ENCODE measurements at places on chromosomes 2 and 18.

GRCh38 chr2:96403481-96403880 lies 67.9 kb downstream of the NCAPH start:
- DNase-seq = no peak

DNA sequence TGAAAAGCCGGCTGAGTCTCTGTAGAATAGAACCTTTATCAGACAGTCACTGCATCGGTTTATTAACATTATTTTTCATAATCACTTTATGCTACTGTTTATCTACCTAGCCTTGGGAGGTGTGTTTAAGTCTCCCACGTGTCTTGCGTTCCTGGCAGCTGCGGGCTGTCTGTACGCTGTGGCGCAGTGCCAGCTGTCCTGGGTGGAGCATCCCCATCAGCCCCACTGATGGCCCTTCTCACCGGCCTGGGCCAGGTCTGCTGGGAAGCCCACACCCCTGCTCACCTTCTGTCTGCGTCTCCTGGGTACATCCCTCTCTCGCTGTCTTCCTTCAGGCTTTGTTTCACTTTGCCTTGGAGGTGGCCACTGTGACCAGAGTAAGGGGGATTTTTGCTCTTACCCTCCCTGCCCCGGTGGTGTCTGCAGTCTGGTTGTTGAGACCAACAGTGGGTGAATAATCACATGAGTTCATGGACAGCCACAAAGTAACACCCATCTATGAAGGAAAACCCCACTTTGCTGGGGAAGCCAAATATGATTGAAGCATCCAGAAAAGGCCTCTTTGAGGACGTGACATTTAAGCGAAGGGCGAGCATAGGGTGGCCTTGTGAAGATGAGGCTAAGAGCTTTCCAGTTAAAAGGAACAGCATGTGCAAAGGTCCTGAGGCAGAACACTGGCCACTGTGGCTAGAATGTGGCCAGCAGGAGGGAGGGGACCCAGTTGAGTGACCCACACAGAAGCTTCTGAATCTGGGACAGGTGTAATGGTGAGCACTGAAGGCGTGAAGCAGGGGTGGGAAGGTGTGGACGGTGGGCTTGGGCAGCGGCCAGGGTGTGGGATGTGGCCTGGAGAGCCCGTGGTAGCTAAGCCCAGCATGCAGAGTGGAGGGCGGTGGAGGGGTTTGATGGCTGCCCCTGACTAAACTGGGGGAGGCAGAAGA lies 41.7 kb downstream of the RAMP1 start:
- DNase-seq = no peak

DNA sequence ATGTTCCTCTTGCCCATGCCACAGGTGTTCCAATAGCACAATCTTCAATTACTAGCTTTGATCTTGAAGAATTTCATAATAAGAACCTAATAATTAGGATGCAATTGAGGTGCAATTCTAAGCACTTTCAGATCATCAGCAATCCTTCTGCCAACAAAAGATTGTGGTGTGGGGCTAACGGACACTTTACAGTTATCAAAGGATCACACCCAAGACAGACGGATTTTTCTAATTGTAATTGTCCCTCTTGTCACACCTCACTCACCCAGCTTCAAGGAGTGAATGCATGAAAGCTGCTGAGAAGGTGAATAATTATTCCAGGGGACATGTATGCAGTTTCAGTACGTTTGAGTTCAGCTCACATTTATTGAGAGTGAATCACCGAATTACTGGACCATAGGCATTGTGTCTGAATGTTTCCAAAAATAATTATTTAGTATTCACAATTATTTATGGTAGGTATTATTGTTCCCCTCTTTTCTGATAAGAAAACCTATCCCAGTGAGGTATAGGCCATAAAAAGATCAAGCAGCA lies 438.5 kb upstream of the TRIB2 start:
- DNase-seq = no peak

DNA sequence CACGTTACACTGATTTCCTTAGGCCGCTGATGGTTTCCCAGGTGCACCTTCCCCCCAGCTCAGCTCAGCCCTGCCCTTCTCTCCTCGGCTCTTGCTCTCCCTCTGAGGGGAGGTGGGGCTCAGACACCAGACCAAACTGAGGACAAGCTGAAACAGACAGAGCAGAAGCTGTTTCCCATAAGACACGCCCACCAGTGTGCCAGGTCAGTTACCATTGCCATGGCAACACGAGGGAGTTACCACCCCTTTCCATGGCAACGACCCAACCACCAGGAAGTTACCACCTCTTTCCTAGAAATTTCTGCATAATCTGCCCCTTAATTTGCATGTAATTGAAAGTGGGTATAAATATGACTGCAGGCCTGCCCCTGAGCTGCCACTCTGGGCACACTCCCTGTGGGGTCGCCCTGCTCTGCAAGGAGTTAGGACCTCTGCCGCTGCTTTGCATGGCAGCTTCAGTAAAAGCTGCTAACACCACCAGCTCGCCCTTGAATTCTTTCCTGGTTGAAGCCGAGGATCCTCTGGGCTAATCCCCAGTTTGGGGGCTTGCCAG lies 120.9 kb upstream of the SMIM21 start:
- DNase-seq = no peak

GRCh38 chr2:66481100-66481549 lies 46.2 kb downstream of the MEIS1 start:
- no peak for DNase-seq

- no peak for DNase-seq
These were observed 45.7 kb downstream of the NDUFA10 start for GRCh38 chr2:239979243-239980023.

- no peak for DNase-seq
These were observed 188.8 kb downstream of the ZEB2 start for GRCh38 chr2:144330951-144331673.

DNA sequence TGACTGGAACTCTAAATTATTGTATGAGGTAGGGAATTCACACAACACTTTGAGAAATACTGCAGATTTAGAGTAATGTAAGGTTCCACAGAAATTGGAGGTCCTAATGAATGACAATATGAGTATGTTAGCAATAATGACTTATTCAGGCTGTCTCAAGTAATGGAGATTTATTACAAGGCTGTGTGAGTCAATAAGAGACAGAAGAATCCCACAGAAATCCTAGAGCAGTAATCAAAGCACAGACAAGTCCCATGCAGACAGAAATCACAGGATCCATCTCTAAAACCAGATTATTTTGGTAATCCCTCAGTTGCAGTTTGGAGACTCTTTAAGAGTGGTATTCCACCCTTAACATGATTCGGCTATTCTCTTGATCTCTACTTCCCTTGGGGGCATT lies 83.6 kb downstream of the FAM161A start:
- no peak for DNase-seq

DNA sequence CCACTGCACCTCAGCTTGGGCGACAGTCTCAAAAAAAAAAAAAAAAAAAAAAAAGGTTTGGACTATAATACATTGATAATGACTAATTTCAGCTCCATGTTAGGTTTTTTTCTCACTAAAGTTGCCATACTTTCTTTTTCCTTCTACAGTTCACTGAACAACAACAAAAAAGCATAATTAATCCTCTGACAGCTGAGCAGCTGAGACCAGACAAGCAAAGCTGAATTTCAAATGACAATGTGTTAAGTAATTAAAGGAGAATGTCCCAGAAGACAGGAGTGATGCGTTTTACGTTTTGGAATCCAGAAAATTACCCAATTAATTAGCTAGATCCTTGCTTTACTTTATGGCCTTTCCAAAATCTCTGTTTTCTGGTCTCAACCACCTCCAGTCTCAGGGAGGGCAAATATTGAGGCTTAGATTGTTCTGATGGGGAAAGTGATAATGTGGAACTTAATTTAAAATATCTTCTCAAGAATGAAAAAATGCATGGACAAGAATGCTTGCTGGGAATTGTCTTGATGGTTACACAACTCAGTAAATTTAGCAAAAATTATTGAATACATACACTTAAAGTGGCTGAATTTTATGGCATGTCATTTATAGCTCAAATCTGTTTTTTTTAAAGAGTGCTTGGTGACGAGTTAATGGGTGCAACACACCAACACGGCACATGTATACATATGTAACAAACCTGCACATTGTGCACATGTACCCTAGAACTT lies 17.4 kb upstream of the RMDN2 start:
- no peak for DNase-seq

DNA sequence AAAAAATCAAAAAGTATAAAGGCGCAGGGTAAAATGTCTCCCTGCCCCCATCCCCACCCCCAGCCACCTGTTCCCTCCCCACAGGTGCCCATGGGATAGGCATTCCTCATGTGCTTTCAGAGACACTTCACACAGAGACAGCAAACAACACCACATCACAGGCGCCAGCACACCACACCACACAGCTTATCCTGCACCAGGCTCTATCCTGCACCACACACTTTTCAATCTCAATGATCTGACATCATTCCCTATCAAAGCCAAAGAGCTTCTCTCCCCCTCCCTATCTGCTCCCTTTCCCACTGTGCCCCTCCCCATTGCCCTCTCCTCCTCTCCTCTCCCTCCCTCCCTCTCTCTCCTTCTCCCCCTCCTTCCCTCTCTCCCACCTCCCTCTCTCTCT lies 15.5 kb downstream of the FAM178B start:
- DNase-seq = no peak

DNA sequence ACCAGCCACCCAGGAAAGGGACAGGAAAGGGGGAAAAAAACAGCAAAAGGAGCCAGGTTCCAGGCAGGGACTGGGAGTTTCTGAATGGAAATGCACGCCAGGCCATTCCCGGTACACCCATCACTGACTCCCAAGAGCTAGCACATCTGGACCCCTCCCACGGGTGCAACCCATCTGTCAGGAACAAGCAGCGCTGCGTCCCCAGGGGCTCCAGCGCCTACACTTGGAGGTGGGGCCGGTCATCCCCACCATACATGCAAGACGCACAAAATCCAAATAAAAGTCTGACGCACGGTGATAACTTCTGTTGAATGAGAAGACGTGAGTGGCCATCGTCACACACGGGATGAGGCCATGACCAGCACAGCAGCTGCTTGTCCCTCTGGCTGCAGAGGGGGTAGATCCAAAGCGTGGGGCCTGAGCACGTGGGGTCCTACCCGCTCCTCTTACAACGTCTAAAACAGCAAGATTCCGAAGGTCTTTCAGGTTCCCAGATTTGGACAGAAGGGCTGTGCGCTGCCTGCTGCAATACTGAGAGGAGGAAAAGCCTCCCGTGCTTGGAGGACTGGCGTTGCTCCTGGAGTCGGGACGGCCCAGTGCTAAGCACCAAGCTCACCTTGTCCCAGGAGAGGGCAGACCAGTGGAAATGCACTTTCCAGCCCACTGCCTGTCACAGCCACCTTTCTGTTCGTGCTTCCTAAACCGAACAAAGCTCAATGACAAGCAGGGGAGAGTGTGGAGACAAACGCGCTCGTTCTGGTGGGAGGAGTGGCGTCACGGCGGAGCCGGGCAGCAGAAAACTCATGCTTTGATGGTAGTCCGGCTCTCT lies 68.9 kb downstream of the NDUFA10 start:
- no peak for DNase-seq

All from activated naive CD4-positive, alpha-beta T cell (primary cell).